ENCODE measurements at places on chromosomes 16 and 17.

- DNase-seq = no peak
These were observed 999 bp downstream of the CMC2 start for GRCh38 chr16:81005610-81006161.

GRCh38 chr16:57577214-57577613 is 34.8 kb downstream of the ADGRG5 start:
- no peak for DNase-seq

- peak; percentile 79 for DNase-seq
These were observed at the start of gene SLC7A6 for GRCh38 chr16:68264128-68265077. Gene SLC7A6, plus strand, starts transcription at chr16:68264526. Its CDS starts 10,201 bp downstream, at chr16:68274727.

DNA sequence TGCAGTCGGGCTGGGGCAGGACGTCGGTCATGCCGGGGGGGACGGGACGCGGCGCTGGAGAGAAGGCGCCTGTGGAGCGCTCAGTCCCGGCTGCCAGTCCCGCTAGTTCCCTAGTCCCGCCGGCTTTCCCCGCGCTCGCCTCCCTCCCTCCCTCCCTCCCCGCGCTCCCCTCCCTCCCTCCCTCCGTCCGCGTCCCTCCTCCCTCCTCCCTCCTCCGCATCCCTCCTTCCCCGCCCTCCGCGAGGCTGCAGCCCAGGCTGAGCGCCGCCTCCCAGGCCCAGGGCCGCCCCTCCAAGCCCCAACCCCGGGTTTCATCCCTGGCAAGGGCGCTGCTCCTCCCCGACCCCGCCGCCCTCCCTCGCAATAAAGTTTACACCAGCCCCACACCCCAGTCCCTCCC is 34.8 kb downstream of the TIMM22 start:
- DNase-seq = peak; percentile 45

GRCh38 chr17:1928976-1929375 is 96.2 kb downstream of the RTN4RL1 start:
- DNase-seq = no peak

DNA sequence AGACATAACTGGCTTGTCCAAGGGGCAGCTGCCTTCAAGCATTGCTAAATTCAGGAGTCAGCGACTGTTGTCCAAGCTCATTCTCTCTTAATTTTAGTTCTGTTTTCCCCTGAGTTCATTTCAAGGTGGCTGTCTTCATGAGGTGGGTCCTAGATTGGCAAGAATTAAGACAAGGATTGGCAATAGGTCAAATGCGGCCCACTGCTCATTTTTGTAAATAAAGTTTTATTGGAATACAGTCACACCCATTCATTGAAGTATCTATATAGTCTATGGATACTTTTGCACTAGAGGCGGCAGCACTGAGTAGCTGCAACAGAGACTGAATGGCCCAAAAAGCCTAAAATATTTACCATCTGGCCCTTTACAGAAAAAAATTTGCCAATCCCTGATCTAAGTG is 73.8 kb downstream of the TMEM114 start:
- DNase-seq = no peak

DNA sequence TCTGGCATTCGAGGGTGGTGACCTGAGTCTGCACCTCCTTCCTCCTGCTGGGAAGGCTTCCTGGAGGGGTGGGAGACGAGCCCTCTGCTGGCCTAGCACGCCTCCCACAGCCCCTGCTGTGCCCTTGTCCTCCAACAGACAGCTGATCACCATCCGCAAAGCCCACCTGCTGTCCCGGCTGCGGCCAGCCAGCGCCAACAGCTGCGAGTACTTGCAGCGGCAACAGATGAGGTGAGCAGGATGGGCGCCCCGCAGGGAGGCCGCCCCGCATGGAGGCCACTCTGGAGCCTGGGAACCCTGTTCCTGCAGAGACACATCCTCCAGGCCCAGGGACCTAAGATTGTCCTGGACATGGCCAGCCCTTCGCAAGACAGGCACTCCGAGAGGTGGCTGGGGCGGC is 21.6 kb downstream of the UBALD1 start:
- no peak for DNase-seq

DNA sequence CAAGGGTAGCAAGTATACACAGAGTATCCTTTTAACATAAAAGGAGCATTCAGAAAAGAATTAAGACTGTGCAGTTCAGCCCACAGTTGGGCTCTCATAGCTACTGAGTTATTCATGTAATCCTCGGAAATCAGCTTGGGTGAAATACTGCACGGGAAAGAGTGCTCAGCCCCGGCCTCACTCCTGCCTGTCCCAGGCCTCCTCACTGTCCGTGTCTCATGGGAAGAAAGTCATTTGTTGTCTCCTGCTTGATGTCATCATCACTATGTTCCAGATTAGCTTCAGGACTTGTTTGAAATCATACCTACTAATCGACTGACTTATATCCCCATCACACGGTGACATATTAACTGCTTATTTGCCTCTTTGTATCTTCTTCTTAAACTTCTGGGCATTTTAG is 223.3 kb upstream of the CHMP6 start:
- DNase-seq = no peak

DNA sequence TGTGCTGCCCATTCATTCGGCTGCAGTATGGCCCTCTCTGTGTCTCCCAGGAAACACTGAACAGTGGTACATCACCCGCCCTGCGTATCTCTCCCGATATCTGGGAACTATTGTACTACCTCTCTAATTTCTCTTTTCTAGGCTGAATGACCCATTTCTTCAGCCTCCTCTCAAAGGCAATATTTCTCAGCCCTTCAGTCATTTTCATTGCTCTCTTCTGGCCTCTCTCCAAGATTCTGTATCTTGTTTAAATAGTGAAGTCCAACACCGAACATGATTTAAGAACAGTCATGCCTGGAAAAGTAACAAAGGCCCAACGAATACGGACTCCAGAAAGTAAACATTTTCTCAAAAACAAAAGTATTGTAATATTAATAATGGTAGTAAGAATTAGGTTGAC is 220.1 kb downstream of the ZFHX3 start:
- DNase-seq = peak; percentile 55

DNA sequence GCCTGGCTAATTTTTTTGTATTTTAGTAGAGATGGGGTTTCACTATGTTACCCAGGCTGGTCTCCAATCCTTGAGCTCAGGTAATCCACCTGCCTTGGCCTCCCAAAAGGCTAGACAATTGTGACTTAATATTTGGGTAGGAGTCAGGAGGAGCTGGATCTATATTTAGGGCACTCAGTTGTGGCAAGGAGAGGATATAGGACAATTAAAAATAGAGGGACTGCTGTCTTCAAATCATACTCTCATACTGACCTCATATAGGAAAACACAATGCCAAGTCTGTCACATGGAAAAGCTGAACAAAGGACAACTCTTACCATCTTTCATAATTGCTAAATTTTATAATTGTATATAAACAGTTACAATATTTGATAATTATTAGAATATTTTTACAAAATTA is 17.1 kb downstream of the IRX3 start:
- DNase-seq = no peak

GRCh38 chr16:70659953-70660671 is 13.8 kb downstream of the IL34 start:
- DNase-seq = no peak

- no peak for DNase-seq
These were observed 702.8 kb downstream of the KCNJ2 start for GRCh38 chr17:70872103-70872502.

GRCh38 chr17:57415751-57416207 is 159.5 kb downstream of the MSI2 start:
- no peak for DNase-seq

DNA sequence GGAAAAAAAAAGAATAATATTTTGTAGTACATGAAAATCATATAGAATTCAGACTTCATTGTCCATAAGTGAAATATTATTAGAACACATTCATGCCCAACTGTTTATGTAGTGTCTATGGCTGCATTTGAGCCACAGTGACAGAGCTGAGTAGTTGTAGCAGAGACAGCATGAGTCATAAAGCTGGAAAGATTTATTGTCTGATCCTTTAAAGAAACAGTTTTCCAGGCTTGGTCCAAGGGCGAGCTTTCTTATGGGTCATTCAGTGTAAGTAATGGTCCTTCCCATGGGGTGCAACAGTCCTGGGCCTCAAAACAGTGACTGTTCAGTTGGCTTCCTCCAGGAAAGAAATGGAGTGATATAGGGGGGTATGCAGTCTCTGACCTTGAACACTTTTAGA is 260.2 kb downstream of the HS3ST4 start:
- DNase-seq = no peak

DNA sequence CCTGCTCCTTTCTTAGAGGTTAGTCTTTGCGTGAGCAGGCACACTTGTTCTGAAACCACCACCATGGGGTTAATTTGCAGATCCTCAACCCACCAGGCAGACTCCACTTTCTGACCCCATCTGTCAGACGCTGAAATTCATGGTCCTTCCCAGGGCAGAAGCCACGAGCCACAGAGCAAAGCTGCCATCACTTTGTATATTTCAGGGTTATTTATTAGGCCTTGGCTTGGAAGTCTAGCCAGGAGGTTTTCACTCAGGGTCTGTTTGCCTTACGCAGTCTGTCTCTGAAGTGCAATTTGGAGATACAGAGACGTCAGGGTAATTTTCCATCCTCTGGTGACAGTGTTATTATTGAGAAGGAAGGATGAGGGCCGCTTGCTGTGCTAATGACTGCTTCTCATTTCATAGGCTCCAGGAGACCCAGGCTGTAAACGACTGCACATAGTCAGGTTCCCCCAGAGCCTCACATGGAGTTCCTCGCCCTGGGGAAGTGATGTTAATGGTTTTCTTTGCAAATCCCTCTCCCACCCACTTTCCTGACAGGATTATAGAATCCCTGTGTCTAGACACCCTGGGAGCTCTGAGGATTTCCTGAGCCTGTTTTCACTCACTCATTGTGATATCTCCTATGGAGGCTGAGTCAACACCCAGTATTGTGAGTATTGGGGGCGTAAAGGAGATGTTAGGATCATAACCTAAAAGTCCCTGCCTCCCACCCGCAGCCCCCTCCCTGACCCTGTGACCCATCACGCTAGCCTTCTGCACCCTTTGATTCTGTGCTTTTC is 269.0 kb downstream of the ABCC12 start:
- no peak for DNase-seq

DNA sequence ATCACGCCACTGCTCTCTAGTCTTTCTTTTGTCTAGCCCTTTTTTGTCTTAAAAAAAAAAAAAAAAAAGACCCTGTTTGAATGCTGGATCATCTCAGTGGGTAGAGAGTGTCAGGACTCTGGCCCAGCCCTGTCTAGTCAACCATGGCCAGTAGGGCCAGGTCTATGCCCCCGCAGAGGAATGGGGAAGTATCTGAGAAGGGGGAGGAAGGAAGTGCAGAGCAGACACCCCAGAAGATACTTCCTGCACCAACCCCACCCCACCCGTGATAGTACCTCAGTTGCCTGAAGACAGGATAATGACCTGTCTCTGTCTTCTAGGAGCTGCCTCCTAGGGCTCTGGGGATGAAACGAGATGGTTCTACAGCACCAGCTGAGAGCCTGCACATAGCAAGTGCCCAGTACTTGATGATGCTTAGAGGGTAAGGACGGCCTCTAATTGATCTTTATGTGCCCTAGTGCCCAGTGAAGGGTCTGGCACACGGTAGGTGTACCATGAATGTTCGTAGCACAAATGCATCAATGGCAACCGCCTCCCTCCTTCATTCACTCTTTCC is 55.4 kb downstream of the ABAT start:
- no peak for DNase-seq

DNA sequence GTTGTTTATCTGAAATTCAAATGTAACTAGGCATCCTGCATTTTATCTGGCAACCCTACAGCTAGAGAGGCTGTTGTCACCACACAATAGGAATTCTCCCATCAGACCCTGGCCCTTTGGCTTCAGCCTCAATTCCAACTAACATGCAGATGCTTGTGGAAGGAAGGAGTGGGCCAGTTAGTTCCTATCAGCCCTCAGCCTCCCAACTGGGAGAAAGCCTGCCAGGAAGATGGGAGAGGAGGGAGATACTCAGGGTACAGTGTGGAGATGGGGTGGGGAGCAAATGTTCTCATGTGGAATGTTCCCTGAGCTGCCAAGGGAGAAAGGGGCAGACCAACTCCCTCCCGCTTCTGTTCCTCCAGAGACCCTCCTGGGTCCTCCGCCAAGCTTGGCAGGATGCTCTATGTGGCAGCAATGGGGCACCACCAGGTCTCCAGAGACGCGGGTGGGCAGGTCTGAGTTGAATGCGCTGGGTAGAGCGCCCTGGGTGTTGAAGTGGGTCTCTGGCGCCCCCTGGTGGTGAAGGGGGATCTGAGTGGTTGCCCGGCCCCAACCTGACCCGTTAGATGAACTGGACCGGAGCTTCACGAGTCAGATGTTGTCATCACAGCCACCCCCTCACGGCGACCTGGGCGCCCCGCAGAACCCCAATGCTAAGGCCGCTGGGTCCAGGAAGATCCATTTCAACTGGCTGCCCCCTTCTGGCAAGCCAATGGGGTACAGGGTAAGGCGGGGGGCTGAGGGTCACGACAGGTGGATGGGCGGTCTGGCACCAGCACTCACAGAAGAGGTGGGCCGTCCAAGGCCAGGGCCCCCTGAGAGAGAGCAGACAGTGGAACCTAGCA is 15.2 kb downstream of the GALK1 start:
- peak; percentile 58 for DNase-seq

- no peak for DNase-seq
These were observed 64.0 kb downstream of the TBC1D16 start for GRCh38 chr17:79971651-79972050.

- DNase-seq = no peak
These were observed 6.6 kb upstream of the JUP start for GRCh38 chr17:41792845-41793783.

DNA sequence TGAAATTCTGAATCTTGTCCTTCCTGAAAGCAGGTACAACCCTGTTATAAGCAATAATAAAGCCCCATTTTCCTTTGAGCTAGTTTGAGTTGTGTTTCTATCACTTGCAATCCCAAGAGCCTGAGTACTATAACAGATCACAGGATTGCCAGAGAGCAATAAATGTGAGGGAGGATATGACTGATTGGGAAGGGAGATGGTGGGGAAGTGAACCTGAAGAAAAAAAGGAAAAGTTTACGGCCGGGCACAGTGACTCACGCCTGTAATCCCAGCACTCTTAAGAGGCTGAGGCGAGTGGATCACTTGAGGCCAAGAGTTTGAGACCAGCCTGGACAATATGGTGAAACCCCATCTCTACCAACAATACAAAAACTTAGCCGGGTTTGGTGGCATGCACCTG is 80.4 kb downstream of the COX10 start:
- no peak for DNase-seq

DNA sequence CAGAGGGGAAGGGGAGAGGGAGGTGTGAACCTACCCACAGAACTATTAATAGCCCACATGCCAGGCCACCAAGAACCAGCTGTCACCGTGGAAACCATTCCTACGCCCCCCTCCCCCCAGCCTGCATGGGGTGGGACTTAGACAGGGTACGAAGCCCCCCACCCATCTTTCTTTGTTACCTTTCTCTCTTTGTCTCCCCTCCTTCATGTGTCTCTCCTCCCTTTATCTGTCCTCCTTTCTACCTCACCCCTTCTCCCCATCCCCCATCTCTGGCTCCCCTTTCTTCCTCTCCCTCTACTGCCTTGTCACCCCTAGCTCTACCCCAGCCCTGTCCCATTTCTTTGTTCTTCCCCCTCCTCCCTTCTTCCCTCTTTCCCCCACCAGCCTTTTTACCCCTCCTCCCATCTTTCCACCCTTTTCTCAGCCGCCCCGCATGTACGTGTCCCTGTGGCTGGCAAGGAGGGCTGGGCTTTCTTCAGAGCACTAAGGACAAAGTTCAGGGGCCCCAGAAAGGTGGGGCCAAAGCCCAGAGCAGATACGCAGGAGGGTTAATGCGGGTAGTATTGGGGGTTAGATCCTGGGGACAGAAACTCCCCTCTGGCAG is 8.0 kb downstream of the THRA start:
- no peak for DNase-seq

GRCh38 chr16:27447301-27447700 is 45.3 kb downstream of the IL21R start:
- no peak for DNase-seq

GRCh38 chr17:75712446-75712845 is 8.8 kb upstream of the ITGB4 start:
- DNase-seq = peak; percentile 29

- no peak for DNase-seq
These were observed 5.2 kb downstream of the SLFN11 start for GRCh38 chr17:35368081-35368830.
